ENCODE measurements at places on chromosomes 13 and 19.
A peak's percentile ranks its signal among the peaks of the same experiment; 100 is the strongest.

GRCh38 chr13:106488076-106488475 lies 47.4 kb downstream of the EFNB2 start:
- DNase-seq = no peak

GRCh38 chr19:37914908-37915307 lies 7.9 kb downstream of the SIPA1L3 start:
- no peak for DNase-seq

DNA sequence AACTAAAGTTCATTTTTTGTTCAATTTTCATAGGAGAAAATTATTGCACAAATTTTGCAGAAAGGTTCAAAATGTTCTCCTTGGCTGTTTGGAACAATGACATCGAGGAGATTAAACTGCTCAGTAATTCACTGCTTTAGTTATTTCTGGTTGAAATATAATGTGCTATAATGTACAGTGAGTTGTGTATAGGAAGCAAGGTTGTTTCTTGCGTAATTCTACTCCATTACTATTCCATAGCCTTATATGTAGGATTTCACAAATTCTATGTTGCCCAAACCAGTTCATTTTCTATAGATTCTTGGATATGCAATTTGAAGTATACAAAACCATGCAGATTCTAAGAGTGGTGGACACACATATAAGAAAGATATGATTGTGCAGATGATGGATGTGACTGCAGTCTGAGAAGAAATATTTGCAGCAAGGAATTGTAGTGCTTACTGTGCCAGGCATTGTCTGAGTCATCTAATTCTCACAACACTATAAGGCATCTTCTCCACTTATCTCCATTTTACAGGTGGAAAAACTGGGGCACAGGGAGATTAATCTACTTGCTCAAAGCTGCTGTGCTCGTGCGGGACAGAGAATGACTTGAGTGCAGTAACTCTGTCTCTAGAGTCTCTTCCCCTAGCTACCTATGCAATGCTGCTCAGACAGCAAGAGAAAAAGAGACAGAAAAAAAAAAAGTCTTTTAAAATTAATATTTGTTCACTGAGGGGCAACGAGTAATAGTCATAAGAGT lies 515.5 kb downstream of the MYO16 start:
- DNase-seq = no peak

- no peak for DNase-seq
These were observed 899.8 kb upstream of the MIR17HG start for GRCh38 chr13:90447734-90448101.

DNA sequence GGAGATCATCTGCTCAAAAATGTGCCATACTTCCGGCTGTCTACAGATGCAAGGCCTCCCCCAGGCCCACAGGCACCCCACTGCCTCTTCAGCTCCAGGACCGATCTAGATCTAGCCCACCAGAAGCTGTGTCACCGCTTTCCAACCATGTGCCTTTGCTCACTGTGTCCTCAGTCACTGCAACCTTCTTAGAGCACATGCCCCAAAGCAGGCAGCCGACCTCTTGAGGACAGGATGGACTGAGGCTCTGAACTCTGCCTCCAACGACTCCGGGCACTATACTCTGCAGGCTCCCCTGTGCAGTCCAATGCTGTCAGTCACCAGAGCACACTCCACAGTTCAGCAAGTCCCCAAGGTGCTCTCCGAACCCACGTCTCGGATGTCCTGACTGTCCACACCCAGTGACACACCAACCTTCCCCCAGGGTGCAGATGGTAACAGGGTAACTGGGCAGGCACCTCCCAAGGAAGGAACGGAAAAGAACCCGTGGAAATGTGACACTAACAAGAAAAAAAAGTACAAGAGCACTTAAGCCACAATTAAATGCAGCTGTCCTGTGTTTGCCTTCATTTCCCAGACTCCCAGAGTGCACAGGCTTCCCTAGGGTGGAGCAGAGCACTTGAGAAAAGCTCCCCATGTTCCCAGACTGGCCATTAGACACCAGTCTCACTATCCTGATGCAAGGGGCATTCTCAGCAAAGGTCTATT lies 4.8 kb downstream of the STK24 start:
- DNase-seq = peak; percentile 78

DNA sequence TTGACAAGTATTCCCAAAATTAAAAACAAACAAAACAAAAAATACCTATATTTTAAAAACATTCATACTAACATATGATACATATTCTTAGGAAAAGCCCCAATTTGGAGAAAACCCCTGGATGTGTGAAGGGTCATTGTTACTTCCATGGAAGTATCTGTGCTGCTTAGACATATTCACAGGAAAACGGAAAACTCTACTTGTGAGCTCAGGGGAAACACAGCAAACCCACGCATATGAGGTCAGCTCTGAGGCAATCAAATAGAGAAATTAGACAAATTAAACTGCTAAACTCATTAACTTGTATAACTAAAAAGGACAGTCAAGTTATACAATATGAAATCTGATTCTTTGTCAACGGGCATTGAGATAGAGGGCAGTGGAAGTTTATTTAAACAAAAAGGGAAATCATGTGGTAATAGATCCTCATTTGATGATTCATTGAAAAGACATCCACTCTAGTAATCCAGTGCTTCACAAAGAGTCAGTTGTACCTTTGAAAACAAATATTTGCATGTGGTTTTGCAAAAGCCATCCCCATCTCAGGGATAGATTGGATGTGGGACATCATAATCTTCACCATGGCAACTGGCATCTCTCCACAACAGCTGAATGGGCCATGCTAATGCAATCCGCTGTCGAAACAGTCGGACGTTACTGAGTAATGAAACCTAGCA lies 423.4 kb downstream of the ITGBL1 start:
- DNase-seq = no peak

GRCh38 chr19:13987101-13987890 lies 18.8 kb downstream of the RFX1 start:
- no peak for DNase-seq

DNA sequence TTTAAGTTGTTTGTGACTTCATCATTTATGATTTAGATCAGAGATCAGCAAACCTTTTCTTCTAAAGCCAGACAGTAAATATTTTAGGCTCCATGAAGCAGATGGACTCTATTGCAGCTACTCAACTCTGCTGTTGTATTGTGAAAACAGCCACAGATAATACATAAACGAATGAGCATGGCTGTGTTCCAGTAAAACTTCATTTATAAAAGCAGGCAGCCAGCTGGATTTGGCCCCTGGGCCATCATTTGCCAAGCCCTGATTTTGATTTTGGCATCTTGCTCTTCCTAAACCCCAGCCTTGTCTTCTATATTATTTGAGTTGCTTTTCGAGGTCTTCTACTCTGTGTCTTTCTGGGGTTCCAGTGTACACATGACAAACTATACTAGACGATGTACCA lies 41.3 kb downstream of the RNASEH2B start:
- DNase-seq = no peak

- DNase-seq = no peak
These were observed 7.8 kb downstream of the MAG start for GRCh38 chr19:35299523-35300338.

- no peak for DNase-seq
These were observed 1.7 kb upstream of the S1PR4 start for GRCh38 chr19:3176715-3177501.

GRCh38 chr13:92727118-92727517 lies 499.5 kb upstream of the GPC6 start:
- no peak for DNase-seq

GRCh38 chr13:76667551-76667950 lies 218.7 kb downstream of the KCTD12 start:
- DNase-seq = no peak

GRCh38 chr13:74570834-74571233 lies 436.6 kb upstream of the KLF12 start:
- DNase-seq = no peak

DNA sequence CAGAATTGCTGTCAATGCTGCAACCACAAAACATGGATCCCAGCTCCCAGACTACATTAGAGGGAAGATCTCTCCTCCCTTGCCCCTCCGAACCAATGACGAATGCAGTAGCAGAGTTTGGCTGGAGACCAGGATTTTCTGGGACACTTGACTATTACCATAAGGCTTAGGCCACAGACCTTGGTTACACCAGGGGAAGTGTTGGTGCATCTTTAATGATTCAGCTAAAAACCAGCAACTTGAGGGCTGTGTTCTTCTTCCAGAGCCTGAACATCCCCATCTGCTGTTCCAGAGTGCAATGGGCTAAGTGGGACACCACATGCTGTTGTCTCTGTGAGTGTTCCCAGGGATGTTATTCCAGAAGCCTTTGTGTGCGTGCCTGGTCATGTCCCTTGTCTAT lies 528.2 kb downstream of the LMO7 start:
- no peak for DNase-seq

DNA sequence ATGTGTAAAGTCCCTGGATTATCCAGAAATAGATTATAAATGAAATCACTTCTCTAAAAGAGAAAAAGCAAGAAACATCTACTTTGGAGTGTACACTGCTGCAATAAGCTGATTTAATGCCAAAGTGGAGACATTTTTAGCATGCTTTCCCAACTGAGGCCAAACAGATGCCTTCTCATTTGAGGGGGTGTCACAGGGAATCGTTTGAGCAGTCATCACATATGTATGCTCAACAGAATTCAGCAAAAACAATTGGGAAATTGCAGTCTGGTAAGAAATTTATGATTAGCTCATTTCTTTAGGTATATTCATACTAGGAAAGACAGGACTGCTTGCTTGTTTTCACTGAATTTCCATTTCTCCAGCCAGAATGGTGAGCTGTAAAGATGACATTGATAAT lies 27.3 kb upstream of the TPP2 start:
- no peak for DNase-seq

GRCh38 chr13:73945382-73945781 lies 188.8 kb downstream of the KLF12 start:
- DNase-seq = no peak

DNA sequence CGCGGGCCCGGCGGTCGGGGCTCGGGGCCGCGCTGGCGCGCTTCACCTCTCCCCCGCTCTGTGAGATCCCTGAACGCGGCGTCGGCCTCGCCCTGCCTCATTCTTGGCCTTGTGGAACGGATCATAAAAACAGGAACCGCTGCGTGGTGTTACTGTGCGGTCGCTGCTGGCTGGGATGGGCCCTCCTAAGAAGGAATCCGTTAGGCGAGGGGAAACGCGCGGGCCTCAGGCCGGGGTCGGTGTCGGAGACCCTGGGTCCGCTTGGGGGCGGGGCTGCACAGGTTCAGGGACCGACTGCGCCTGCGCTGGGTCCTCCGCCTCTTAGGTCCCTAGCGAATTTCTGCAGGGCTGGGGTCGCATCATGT lies 381 bp downstream of the CKAP2 start:
- DNase-seq = peak; percentile 18

DNA sequence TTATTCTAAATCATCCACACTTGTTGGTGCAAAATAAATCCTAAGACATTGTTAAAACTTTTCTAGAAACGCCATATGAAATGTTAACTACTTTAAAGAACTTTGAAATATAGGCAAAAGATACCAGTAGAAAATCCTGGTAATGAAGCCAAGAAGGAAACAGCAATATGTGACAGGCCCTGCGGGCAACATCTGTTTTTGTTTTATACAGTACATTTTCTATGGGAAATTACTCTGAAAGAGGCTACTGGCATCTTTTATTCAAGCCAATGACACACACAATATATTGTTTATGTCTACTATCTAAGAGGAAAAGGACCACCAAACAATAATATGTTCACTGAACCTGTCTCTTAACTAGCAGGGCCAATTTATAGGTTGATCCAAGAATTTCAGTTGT lies 829.7 kb downstream of the PCDH17 start:
- DNase-seq = no peak

- DNase-seq = no peak
These were observed 6.9 kb upstream of the CYSLTR2 start for GRCh38 chr13:48646791-48647190.

GRCh38 chr19:14395710-14396336 lies 14.6 kb downstream of the ADGRE5 start:
- no peak for DNase-seq

DNA sequence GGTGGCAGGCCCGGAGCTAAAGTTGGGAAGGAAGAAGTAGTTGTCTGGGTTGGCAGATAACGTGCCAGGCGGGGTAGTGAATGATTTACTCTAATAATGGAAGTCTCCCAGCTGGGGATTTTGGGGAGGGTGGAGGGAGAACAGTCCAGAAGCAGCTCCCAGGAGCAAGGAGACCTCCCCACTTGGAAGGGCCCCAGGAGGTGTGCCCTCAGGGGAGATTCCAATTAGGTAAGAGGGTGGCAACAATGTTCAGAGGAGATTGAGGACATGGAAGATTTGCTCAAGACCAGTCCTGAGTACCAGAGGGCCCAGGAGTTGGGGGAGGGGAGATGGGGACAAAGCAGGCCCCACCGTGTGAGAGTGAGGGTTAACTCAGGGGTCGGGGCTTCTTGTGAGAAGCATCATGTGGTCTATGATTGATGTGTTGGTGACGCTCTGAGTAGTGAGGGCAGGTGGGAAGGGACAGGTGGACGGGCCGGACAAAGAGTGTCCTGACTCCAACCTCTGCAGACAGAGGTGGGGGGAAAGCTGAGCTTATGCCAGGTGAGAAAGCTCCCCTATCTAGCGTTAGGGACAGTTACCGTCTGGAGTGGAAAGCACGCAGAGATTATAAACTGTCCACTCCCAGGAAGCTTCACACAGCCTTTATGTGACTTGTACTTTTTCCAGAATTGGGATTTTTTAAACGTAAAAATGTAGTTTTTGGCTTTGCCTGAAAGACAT lies 3.5 kb downstream of the SPINT2 start:
- DNase-seq = no peak

DNA sequence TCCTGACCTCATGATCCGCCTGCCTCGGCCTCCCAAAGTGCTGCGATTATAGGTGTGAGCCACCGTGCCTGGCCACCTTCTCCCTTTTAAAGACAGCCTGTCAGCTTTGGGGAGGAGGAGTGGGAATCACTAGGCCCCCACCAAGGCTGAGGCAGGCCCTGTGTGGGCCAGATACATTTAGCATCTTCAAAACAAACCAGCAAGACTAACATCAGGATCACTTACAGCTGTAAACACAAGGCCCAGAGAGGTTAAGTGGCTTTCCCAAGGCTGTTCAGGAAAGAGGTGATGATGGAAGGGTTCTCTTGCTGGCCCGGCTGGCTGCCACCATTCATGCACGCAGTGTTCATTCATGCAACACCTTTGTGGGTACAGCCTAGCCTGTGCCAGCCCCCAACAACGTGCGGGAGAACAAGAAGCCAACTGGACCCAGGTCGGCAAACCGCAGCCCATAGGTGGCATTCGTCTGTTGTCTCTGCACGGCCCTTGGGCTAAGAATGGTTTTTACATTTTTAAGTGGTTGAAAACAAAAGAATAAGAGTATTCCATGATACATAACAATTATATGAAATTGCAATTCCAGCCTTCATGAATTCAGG lies 23.0 kb downstream of the IER2 start:
- no peak for DNase-seq

All from NCI-H524 treated with DMSO at 0.1 percent for 48 hours (cell line).